Adrenal gland (tissue), 19 donors: ENCODE measurements at places on chromosomes 2 and 18. TPM values are rescaled to one million over a fixed set of nuclear protein-coding genes. Genes with fewer than 3 reads are reported as not detected.

GRCh38 chr2:64609227-64609941 lies 44.3 kb downstream of the SERTAD2 start:
- H3K4me1 ChIP-seq, result peaks cover 10% of the 10 kb centered on the region
- H3K36me3 ChIP-seq, result no peaks in the 10 kb centered on the region
- peak overlapping the region; percentile 21 for H3K4me3 ChIP-seq
- no peaks in the 10 kb centered on the region for H3K27me3 ChIP-seq
- peak; percentile 59 for DNase-seq

Gene CYBRD1
- polyA plus RNA-seq, result 67.9 TPM

DNA sequence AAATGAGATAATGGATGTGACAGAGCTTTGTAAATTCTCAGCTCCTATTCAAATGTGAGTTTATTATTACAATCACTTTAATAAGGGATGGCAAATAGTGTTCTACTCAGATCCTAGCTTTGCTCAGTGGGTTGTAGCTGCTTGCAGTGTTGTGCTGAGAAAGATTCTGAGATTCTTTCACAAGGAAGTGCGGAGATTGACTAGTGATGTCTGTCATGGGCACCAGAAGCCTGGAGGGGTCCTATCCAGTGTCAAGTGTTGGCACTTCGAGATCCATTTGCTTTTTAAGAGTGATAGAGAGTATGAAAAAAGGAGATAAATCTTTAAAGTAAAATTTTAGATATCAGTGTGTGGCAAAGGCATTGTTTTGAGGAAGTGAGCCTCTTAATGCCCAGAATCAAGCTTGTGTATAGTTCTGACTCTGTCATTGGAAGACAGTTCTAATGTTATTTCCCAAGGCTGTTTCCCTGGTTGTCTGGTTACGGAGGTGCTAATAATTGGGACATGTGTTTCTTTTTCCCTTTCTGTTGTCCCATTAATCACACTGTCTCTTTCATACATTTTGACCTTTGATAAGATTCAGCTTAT lies 181.7 kb upstream of the SPRED2 start:
- DNase-seq, result no peak
- no peak overlapping the region for H3K4me3 ChIP-seq
- no peak overlapping the region for H3K27ac ChIP-seq
- no peaks in the 10 kb centered on the region for H3K36me3 ChIP-seq
- H3K4me1 ChIP-seq, result no peaks in the 10 kb centered on the region

Gene SFTPB
- polyA plus RNA-seq, result 0.04 TPM

DNA sequence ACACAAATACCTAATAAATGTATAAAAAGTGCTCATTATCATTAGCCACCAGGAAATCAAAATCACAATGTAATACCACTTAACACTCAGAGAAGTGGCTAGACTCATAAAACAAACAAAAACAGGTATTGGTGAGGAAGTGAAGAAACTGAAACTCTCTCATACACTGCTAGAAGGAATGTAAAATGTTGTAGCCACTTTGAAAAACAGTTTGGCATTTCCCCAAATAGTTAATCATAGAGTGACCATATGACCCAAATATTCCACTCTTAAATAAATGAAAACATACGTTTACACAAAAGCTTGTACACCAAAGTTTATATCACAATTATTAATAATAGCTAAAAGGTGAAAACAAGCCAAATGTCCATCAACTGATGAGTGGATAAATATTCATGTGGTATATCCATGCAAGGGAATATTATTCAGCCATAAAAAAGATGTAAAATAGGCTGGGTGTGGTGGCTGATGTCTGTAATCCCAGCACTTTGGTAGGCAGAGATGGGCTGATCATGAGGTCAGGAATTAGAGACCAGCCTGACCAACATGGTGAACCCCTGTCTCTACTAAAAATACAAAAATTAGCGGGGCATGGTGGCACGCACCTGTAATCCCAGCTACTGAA lies 86.2 kb upstream of the COL5A2 start:
- H3K36me3 ChIP-seq, result no peaks in the 10 kb centered on the region
- H3K4me1 ChIP-seq, result no peaks in the 10 kb centered on the region
- no peak overlapping the region for H3K27ac ChIP-seq
- DNase-seq, result no peak

- H3K27ac ChIP-seq, result no peak overlapping the region
- DNase-seq, result no peak
- H3K36me3 ChIP-seq, result no peaks in the 10 kb centered on the region
- no peaks in the 10 kb centered on the region for H3K4me1 ChIP-seq
- no peaks in the 10 kb centered on the region for H3K27me3 ChIP-seq
- H3K4me3 ChIP-seq, result no peak overlapping the region
These were observed 5.0 kb upstream of the CHST10 start for GRCh38 chr2:100422320-100423055.

Gene PUS10
- 2.8 TPM for polyA plus RNA-seq

GRCh38 chr2:113709022-113709421 lies 47.4 kb downstream of the SLC35F5 start:
- H3K27ac ChIP-seq, result no peak overlapping the region
- DNase-seq, result no peak
- peaks cover 18% of the 10 kb centered on the region for H3K36me3 ChIP-seq

DNA sequence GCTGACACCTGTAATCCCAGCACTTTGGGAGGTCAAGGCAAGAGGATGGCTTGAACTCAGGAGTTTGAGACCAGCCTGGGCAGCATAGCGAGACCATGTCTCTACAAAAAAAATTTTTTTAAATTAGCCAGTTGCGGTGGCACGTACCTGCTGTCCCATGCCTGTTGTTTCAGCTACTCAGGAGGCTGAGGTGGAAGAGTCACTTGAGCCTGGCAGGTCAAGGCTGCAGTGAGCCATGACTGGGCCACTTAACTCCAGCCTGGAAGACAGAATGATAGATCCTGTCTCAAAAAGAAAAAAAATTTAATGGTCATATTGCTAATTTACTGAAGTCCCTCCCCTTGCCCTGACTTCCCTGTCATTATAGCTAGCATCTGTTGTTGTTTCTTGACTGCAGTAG lies 112.6 kb downstream of the ARHGAP28 start:
- no peak for DNase-seq
- H3K27me3 ChIP-seq, result no peaks in the 10 kb centered on the region
- no peak overlapping the region for H3K27ac ChIP-seq
- no peaks in the 10 kb centered on the region for H3K4me1 ChIP-seq

Gene PCARE
- polyA plus RNA-seq, result 0.02 TPM

Gene SLC4A1AP
- polyA plus RNA-seq, result 13.0 TPM

DNA sequence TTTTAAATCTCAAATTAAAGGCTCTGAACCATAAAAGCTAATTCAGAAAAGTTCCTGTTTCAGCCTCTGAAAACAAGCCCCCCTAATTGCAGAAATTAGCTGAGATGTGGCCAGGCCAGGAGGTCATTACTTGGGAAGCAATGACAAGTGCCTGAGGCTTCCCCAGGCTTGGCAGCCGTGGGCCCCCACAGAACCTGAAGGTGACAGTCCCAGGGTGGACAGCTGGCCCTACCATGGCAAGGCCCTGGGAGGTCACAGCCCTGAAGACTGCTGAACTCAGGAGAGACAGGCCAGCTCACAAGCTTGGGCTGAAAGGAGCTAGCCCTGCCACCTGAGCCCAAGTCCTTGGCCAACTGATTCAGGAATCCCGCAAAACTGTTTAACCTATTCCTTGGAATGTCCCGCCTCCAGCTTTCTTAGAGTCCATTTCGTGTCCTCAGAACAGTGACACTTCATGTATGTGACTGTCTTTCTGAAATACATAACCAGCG lies 54.3 kb upstream of the PKDCC start:
- DNase-seq, result no peak
- peaks cover 12% of the 10 kb centered on the region for H3K4me1 ChIP-seq
- no peak overlapping the region for H3K27ac ChIP-seq

Gene TNP1
- polyA plus RNA-seq, result not detected

GRCh38 chr2:215419113-215419512 lies 16.8 kb downstream of the FN1 start:
- no peaks in the 10 kb centered on the region for H3K4me1 ChIP-seq
- no peak overlapping the region for H3K4me3 ChIP-seq
- H3K27ac ChIP-seq, result no peak overlapping the region
- H3K36me3 ChIP-seq, result no peaks in the 10 kb centered on the region

DNA sequence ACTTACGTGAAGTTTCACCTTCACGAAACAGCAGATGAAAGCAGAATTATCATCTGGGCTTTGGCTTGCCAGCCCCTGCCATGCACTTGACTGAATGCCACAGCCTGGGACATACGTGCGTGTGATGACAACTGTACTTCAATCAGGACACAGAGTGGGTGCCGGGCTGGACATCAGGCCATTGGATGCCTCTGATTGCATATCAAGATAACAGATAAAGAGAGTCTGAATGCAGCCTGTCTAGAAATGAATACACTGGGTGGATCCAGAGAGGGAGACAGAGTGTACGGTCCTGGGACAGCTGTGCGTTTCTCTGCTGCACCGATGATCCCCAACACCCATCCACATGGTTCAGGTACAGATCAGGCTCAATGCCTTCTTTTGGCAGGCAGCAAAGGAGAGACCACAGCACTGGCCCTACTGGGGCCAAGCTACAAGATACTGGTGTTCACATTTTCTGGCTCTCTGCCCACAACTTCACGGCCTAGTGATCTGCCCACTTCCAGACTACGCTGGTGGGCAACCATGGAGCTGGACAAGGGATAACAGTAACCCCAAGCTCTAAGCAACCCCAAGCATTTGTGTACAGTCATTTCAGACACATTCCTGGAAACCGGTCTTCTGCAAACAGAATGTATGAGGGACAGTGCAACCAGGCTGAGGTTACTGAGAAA lies 35.6 kb downstream of the FBLN7 start:
- H3K27ac ChIP-seq, result no peak overlapping the region
- no peak for DNase-seq
- no peaks in the 10 kb centered on the region for H3K27me3 ChIP-seq
- H3K36me3 ChIP-seq, result no peaks in the 10 kb centered on the region
- no peaks in the 10 kb centered on the region for H3K4me1 ChIP-seq
- no peak overlapping the region for H3K4me3 ChIP-seq

GRCh38 chr18:37254236-37254754 lies 311.3 kb downstream of the CELF4 start:
- no peak overlapping the region for H3K27ac ChIP-seq

- H3K36me3 ChIP-seq, result no peaks in the 10 kb centered on the region
- no peak overlapping the region for H3K4me3 ChIP-seq
- no peak for DNase-seq
- no peaks in the 10 kb centered on the region for H3K4me1 ChIP-seq
- H3K27me3 ChIP-seq, result no peaks in the 10 kb centered on the region
These were observed 531.8 kb upstream of the ID2 start for GRCh38 chr2:8149985-8150539.

- peak; percentile 87 for DNase-seq
- no peaks in the 10 kb centered on the region for H3K36me3 ChIP-seq
- peaks cover 5% of the 10 kb centered on the region for H3K4me1 ChIP-seq
- H3K4me3 ChIP-seq, result no peak overlapping the region
- H3K27ac ChIP-seq, result no peak overlapping the region
- no peaks in the 10 kb centered on the region for H3K27me3 ChIP-seq
These were observed 159.4 kb downstream of the PIK3C3 start for GRCh38 chr18:42114310-42114943.

DNA sequence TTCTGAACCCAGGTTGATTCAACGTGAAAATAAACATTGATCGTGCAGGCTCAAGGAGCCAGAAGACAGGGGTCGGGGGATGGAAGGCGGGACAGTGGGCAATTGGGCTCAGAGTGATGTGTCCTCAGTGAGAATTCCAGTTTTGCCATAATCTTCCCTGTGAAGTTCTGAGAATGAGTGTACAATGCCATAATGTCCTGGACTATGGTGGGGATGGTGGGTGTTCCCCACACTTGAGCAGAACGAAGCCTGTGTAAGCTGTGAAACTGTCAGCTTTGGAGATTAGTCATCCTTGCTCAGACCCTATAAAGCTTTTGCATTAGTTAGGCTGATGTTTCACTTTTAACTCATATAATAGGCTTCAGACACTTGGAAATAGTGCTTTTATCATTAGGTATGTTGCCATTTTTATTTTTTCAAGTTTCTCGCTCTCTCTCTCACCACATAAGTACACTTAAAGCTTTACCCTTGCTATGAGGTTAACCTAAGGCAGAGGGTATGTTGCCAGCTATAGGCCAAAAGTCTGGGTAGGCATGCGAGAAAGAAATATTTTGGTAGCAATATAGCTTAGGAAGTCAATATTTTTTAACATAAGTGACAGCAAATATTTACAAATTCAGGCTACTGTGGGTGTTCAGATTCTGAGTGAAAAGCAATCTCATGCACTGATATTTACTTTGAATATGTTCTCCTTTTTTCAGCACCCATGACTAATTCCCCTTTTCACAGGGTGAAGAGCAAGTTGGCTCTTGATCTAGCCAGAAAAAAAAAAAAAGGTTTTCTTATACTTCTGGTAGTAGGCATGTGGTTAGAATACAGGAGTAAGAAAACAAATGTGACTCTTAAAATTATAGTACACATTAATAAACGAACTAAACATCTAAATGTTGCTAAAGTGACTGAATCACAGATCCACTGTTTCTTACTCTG lies 47.2 kb downstream of the CDC42EP3 start:
- H3K4me3 ChIP-seq, result no peak overlapping the region
- no peak overlapping the region for H3K27ac ChIP-seq
- H3K4me1 ChIP-seq, result peaks cover 4% of the 10 kb centered on the region
- H3K36me3 ChIP-seq, result no peaks in the 10 kb centered on the region

Gene C2orf78
- polyA plus RNA-seq, result not detected

GRCh38 chr18:45071956-45072355 lies 391.3 kb downstream of the SETBP1 start:
- H3K4me3 ChIP-seq, result no peak overlapping the region
- H3K36me3 ChIP-seq, result no peaks in the 10 kb centered on the region
- no peaks in the 10 kb centered on the region for H3K4me1 ChIP-seq
- H3K27me3 ChIP-seq, result no peaks in the 10 kb centered on the region
- DNase-seq, result no peak

GRCh38 chr2:132923787-132924186 lies 253.8 kb upstream of the LYPD1 start:
- no peaks in the 10 kb centered on the region for H3K27me3 ChIP-seq
- no peaks in the 10 kb centered on the region for H3K4me1 ChIP-seq
- no peak overlapping the region for H3K27ac ChIP-seq

Gene FAP
- polyA plus RNA-seq, result 0.64 TPM
